ENCODE measurements at places on chromosomes 11 and 22. TPM values are rescaled to one million over a fixed set of nuclear protein-coding genes. Genes with fewer than 3 reads are reported as not detected.

Gene RNF214
- 9.4 TPM for total RNA-seq

Gene PHETA2
- total RNA-seq, result not detected

Gene NFAM1
- not detected for total RNA-seq

Gene C11orf16
- total RNA-seq, result not detected

Gene DDT
- total RNA-seq, result 149 TPM

Gene PATE4
- total RNA-seq, result not detected

Gene ENTHD1
- not detected for total RNA-seq

Gene SLCO2B1
- 4.0 TPM for total RNA-seq

Gene CHRM1
- total RNA-seq, result 0.05 TPM

Gene MRPL11
- total RNA-seq, result 113 TPM

Gene OR52H1
- total RNA-seq, result not detected

Gene NLRP6
- total RNA-seq, result 0.08 TPM

Gene WT1
- total RNA-seq, result 6.3 TPM

Gene YAP1
- total RNA-seq, result 46.0 TPM

Gene FXYD2
- total RNA-seq, result 14.8 TPM

Gene PRG3
- not detected for total RNA-seq

Gene BIK
- 0.89 TPM for total RNA-seq

Gene PGA4
- total RNA-seq, result not detected
